ENCODE measurements at places on chromosomes 16 and 17. TPM values are rescaled to one million over a fixed set of nuclear protein-coding genes. Genes with fewer than 3 reads are reported as not detected.

KRTAP16-1 gene
- not detected for polyA plus RNA-seq

RAB11FIP3 gene
- polyA plus RNA-seq: 1.3 TPM

KIF18B gene
- polyA plus RNA-seq: not detected

FBXO39 gene
- not detected for polyA plus RNA-seq

HES7 gene
- polyA plus RNA-seq: not detected

CFAP20 gene
- 23.9 TPM for polyA plus RNA-seq

RGS11 gene
- not detected for polyA plus RNA-seq

GGT6 gene
- not detected for polyA plus RNA-seq
